ENCODE measurements at places on chromosomes 3 and 15.

DNA sequence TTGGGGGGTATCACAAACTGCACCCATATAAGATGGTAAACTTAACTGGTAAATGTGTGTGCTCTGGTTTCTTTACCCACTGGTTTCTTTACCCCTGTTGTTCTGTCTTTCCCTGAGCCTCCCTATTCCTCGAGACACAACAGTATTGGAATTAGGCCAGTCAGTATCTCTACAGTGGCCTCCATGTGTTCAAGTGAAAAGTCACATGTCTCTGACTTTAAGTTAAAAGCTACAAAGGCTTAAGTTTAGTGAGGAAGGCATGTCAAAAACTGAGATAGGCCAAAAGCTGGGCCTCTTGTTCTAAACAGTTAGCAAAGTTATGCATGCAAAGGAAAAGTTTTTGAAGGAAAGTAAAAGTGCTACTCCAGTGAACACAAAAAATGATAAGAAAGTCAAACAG, 513.3 kb downstream of the ROBO2 start:
- no peak for DNase-seq

- no peak for DNase-seq
These were observed 83.1 kb downstream of the XXYLT1 start for GRCh38 chr3:195187609-195188425.

DNA sequence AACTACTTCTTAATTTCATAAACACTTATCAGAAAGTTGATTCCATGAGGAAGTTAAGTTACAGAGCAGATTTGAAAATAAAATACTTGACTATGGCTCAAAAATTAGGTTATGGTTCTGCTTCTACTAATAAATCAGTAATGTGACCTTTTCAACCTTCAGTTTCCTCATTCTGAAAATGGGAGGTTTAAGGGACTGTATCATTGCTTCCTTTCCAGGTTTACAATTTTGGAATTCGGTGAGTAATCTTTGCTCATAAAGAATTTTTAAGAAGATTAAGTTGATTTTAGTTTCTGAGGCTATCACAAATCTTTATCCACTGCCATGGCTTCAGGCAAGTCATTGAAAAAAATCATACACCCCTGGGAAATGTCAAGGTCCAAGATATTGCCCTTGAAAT, 1061.2 kb downstream of the DIPK2A start:
- no peak for DNase-seq

- DNase-seq = no peak
These were observed 8.8 kb upstream of the TTBK2 start for GRCh38 chr15:42929306-42929848.

GRCh38 chr3:73516631-73517030, 108.1 kb downstream of the PDZRN3 start:
- DNase-seq = no peak

GRCh38 chr3:143811602-143812001, 36.7 kb downstream of the SLC9A9 start:
- no peak for DNase-seq

DNA sequence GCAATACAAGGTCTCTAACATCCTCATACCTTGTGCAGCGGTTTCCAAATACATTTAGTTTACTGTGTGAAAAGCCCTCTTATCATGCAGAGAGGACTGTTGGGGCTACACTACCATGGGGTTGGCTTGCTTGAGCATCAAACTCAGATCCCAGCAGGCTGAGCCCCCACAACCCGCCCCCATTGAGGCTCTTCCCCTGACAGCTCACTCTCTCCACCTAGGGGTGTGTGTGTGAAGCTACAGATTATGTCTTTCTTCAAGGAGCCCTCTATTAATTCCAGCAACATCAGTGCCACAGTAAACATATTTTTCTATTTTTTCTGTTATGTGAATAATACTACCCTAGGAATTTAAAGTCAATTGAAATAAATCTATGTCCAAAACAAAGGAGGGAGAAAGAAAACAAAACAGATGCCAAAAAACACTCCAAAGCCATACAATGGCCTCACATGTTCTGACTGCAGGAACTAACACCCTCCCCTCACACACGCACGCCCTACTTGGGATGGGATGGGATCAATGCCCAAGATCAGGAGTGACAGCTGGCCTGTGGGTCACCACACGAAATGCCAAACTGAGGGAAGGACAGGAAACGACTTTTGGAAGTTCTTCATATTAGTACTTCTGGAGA, 14.7 kb downstream of the TM4SF4 start:
- DNase-seq = no peak

DNA sequence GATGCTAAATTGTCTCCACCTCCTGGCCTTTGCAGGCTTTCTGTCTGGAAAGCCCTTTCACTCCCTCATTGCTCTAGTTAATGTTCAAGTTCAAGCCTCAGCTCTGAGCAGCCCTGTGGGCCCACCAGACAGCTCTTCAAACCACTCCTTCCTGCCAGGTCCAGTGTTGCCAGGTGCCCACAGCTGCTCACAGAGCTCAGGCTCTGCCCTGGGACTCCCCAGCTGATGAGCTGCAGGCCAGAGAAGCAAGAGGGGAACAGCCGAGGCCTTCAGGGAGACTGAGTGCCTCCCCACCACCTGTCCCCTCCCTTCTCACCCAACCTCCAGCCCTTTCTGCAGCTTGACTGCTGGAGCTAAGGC, 1.3 kb upstream of the ZBTB47 start:
- DNase-seq = no peak

- no peak for DNase-seq
These were observed 24.3 kb upstream of the GPR171 start for GRCh38 chr3:151227266-151227806.

GRCh38 chr3:193330555-193331204, 47.9 kb downstream of the ATP13A5 start:
- DNase-seq = no peak

DNA sequence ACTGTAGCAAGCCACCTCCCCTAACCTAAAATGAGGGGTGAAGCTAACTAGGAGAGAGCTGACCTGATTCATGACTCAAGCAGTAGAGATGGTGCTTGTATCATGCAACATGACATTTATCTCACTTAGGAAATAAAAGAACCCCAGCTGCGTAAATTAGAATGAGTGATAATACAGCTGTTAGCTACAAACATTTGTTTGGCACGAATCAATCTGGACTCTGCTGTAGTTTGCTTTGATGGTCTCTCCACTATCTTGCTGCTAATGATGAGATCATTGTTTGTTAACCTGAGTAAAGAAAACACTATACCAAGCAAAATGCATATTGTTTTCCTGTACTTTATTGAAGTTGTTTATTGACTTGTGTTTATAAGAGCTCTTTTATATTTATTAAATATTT, 92.6 kb downstream of the ALDH1A2 start:
- DNase-seq = no peak

DNA sequence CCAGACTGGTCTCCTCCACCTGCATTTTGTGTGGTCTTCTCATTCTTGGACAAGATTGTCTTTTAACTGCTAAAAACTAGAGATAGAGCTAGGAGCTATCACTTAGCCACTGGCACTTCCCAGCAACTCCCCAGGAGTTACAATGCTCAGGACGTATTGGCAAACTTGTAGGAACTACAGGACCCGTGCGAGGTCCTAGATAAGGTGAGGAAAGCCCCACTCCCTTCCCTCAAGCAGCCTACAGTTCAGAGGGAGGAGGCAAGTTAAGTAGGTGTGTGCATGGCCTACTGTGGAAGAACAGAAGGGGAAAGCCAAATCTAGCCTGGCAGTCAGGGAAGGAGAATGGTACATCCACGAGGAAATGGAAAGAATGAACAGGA, 504.7 kb upstream of the PROK2 start:
- DNase-seq = no peak

DNA sequence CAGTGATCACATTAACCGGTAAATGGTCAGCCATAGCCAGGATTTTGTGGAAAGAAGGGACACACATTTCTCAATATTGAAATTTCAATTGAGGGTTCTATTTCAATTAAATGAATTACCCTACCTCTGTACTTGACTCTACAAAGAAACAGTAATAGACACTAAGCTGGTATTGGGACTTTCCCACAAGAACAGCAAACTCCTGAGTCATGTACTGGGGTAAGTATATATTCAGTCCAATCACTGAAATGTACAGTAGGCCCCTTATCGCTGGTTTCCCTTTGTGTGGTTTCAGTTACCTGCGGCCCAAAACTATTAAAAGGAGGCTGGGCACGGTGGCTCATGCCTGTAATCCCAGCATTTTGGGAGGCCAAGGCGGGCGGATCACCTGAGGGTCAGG, 17.6 kb downstream of the ASB14 start:
- no peak for DNase-seq

DNA sequence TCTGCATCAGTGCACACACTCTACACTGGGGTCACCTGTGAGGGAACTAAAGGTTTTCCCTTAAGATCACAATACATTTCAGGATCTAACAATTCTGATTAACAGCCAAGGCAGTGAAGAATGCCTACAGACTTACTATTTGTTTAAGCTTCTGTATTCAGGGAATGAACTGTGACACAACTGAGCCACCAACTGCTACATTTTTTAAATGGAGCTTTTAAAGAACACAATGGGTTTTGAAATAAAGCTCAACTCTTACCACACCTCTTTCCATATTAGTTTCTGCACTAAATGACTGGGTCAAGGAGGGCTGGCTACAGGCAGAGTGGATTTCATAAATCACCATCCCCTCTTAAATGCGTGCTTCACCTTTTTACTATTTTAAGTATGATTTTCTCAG, 100.2 kb downstream of the TMCC1 start:
- DNase-seq = no peak

DNA sequence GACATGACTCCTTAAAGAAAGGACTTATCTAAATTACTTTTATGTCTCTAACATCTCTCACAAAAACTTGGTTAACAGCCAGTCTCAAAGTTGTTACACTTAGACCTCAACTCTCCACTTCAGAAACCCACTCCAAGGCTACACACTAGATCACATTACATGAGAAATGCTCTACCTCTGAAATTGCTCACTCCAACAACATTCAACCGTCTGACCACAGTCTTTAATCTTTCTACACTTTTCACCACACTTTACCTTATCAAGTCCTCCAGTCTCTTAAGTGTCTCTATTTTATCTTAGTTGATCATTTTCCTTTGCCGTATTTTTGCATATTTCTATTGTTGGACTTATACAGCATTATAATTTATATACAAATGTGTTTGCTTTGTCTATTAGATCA, 5.8 kb downstream of the SLC12A6 start:
- peak; percentile 83 for DNase-seq

DNA sequence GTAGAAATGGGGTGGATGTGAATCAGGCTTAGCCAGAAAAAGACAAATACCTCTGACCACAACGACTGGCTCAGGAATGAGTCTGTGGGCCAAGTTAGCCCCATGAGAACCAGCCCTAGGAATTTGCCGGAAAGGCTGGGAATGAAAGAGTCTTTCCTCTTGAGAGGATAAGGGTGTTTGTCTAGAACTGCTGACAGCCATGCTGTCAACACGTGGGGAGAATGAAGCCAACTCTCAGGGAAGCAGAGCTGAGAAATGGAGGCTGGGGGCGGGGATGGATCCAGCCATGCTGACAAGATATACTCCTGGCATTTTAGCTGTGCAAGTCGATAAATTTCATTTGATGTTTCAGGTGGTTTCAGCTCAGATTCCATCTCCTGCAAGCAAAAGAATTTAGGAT, 10.6 kb upstream of the SLC6A1 start:
- no peak for DNase-seq

- DNase-seq = no peak
These were observed 369.0 kb upstream of the CFAP20DC start for GRCh38 chr3:59418836-59419235.

GRCh38 chr15:64776402-64776786, 1.0 kb upstream of the RBPMS2 start:
- DNase-seq = no peak

- no peak for DNase-seq
These were observed 35.9 kb upstream of the CEMIP start for GRCh38 chr15:80743189-80743833.

DNA sequence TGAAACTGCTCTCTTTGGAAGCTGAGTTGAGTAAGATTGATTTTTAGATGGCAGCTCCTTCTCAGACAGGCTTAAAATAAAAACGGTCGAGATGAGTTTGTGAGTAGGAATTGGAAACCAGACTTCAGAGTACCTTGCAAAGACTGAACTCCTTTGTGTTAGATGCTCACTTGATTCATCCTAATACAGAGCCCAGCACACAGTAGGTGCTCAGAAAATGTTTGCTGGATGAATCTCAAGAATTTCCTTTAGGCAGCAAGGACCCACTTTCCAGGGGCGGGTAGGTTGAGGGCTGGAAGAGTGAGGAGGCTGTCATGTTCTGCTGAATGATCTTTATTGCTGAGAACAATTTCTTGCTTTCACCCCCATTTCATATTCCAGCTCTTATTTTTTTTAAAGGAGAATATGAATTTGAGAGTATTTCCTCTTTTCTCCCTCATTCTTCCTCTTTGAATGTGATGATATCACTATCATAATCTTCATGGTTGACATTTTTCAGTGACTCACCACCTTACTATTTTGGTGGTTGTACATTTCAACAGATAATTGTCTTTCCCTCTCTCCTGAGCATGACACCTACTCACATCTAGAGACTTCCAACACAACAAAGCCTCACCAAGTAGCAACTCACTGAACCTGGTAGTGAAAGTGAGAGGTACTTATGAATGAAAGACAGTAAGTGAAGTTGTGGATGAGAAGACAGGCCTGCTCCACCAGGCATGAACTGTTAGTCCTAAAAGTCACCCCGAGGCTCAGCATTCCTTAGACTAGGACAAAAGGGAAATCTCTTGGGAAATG, 113.3 kb downstream of the PDCD6IP start:
- DNase-seq = no peak

- DNase-seq = no peak
These were observed 37.3 kb downstream of the LNP1 start for GRCh38 chr3:100438623-100438974.

- no peak for DNase-seq
These were observed 388.4 kb downstream of the RSL24D1 start for GRCh38 chr15:54808321-54808720.

- no peak for DNase-seq
These were observed 259.5 kb downstream of the UACA start for GRCh38 chr15:70503798-70504298.

- no peak for DNase-seq
These were observed 38.2 kb upstream of the CFAP161 start for GRCh38 chr15:81095690-81096365.

DNA sequence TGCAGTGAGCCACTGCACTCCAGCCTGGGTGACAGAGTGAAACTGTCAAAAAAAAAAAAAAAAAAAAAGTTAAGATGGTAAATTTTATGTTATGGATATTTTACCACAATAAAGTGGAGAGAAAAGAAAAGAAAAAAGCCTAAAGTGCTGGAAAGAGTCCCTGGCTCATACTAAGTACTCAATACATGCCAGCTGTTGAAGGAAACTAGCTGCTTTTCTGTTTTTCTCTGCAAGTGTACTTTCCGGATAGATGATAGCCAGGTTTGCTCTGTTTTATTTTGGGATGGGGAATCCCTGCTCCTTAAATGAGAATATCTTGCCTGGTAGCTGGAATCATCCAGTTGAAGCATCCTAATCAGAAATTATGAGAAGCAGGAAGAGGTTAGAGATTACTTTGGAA, 10.9 kb downstream of the EID1 start:
- DNase-seq = no peak

GRCh38 chr3:12194669-12195161, 36.0 kb upstream of the TIMP4 start:
- no peak for DNase-seq
